ENCODE measurements at places on chromosomes 6 and 20.

GRCh38 chr6:317060-317447 is 24.8 kb downstream of the DUSP22 start:
- DNase-seq: peak; percentile 85

DNA sequence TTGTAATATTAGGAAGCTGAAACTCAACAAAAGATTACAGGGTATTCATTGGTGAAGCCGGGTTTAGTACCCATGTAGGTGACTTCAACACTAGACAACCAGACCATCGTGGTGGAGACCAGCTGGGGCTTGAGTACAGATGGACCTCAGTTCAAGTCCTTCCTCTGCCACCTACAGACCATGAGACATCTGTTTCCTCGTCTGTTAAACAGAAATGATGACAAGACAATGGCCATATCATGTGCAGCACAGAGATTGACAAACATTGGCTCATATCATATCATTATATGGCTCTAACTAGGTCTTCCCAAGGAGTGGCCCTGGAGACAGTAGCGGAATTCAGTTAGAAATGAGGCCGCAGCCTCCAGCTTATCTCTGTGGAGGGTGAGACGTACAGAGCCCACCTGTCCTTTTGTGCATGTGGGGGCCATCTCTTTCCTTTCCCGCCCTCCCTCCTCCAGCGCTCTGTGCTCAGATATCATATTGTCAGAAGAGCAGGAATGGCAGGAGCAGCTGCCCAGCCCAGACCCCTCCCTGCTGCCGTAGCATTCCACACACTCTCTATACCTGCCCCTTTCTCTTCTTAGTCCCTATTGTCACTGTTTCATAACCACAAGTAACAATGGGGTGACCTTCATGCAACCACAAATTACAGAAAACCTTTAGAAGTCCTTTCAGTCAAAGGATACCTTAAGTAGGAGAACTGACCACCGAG is 75.1 kb downstream of the LY86 start:
- no peak for DNase-seq

GRCh38 chr6:21521276-21521675 is 72.3 kb upstream of the SOX4 start:
- no peak for DNase-seq

DNA sequence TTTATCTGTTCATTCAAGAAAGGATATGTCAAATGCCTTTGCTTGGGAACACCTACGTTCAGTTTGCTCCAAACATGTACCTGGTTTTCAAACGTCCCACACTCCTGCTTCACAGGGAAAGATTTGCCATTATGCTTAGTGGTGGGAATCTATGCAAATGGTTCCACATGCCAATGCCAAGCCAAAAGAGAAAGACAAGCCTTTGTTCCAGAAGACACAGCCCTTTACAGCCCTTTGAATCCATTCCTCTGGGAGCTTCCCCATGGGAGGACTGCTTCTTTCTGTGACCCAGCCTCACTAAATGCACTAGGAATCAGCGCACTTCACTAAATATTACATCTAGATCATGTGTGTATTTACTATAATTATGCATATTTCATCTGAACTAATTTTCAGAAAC is 619.5 kb downstream of the PRKN start:
- no peak for DNase-seq

GRCh38 chr6:20056350-20056992 is 155.8 kb downstream of the MBOAT1 start:
- DNase-seq: no peak

GRCh38 chr20:48949304-48950170 is 28.0 kb downstream of the ARFGEF2 start:
- DNase-seq: no peak

DNA sequence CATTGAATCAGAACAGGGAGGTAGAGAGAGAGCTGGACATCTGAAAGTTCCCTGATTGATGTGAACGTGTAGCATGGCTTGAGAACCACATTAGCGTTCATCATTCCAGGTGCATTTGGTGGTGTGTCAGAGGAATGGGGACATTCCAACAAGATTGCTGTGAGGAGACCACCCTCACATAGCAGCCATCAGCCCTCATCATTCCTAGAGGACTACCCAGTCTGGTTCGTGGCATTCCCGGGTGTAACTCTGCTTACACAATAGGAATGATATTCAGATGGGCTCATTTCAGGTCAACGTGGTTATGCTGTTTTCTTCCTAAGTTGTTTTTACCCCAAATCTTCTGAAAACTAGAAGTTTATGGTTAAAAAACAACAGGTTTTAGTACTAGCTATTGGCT is 62.2 kb upstream of the KLHL31 start:
- DNase-seq: no peak

DNA sequence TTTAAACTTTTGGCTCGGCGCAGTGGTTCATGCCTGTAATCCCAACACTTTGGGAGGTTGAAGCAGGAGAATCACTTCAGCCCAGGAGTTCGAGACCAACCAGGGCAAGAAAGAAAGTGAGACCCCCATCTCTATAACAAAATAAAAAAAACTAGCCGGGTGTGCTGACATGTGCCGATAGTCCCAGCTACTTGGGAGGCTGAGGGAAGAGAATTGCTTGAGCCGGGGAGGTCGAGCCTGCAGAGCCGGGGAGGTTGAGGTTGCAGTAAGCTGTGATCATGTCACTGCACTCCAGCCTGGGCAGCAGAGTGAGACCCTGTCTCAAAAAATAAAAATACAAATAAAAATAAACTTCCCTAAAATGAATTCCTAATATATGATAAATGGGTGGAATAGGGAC is 50.4 kb downstream of the ZMYND8 start:
- DNase-seq: no peak

GRCh38 chr6:125013938-125014660 is 51.9 kb downstream of the RNF217 start:
- DNase-seq: no peak

GRCh38 chr6:72080260-72080941 is 194.1 kb downstream of the RIMS1 start:
- no peak for DNase-seq

GRCh38 chr20:56566621-56567020 is 33.6 kb downstream of the FAM209B start:
- no peak for DNase-seq

DNA sequence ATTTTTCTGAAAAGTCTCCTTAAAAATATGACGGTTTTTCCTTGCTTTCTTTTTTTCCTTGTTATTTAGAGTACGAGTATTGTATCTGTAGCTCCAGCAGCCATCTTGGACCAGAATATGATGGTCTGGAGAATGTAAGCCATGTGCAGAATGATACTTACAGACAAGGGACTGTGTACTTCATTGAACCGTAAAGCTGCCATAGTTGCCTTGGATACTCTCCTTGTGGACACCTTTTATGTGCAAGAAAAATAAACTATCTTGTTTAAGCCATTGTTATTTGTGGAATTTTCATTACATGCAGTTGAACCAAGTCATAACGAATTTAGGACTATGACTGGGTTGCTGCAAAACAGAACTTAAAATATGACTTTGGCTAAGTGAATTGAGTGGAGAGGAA is 485.8 kb upstream of the CITED2 start:
- DNase-seq: no peak
